NCI-H187 treated with DMSO at 0.1 percent for 48 hours (cell line): ENCODE measurements at places on chromosomes 13 and 19.

- no peak for DNase-seq
Measured at GRCh38 chr13:48873081-48873480, 102.6 kb upstream of the FNDC3A start.

- DNase-seq: no peak
Measured at GRCh38 chr19:10343495-10343894, 4.1 kb upstream of the ICAM3 start.

- no peak for DNase-seq
Measured at GRCh38 chr13:106523576-106523975, 11.9 kb downstream of the EFNB2 start.

- no peak for DNase-seq
Measured at GRCh38 chr19:35742121-35742724, at the start of gene IGFLR1. TSS of gene IGFLR1 (minus strand) at chr19:35742452. CDS start at chr19:35741180, 1,272 bp downstream.

GRCh38 chr13:36432106-36432544 lies at the start of gene CCNA1:
TSS of gene CCNA1 (plus strand) at chr13:36432495. CDS start at chr13:36433057, 562 bp downstream.
- no peak for DNase-seq

GRCh38 chr19:43395561-43395960 lies 19.1 kb upstream of the TEX101 start:
- DNase-seq: no peak

GRCh38 chr19:15123900-15124299 lies 16.7 kb downstream of the SYDE1 start:
- DNase-seq: no peak

DNA sequence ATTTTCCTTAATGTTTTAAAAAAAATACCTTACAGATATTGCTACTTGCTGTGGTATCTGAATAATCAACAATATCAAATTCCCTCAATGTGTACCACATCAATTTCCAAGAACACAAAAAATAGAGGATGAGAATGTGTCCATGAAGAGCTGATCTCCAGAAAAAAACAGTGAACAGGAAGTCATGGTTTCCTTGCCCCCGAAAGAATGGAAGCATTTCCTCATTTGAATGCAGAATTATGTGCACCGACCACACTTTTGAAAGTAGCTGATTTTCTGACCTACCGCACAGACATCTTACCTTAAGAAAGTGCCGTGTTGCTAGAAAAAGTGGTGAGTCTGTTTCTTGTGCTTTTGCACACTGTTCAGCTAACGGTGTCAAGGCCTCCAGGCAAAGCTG lies 13.4 kb upstream of the EEF1AKMT1 start:
- DNase-seq: no peak

- DNase-seq: no peak
Measured at GRCh38 chr13:95378603-95379002, 77.4 kb upstream of the ABCC4 start.

DNA sequence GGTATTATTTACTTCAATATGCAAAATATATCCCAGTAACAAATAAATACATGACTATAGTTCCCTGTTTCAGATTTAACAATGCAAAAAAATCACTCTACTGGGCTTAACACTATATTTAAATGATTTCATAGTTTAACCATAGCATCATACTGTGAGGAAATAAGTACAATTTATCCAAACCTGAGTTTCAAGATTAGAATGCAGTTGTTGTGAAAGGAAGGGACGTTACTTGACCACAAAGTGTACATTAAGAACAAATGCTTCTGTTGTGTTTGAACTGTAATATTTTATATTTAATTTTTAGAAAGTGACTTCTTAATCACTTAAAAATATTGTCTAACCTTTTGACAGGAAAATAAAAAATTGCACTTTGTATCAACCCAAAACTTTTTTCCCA lies 1747.9 kb upstream of the SPRY2 start:
- no peak for DNase-seq

- DNase-seq: no peak
Measured at GRCh38 chr19:13022111-13022858, 27.0 kb downstream of the NFIX start.

GRCh38 chr19:19463348-19464117 lies 51.8 kb downstream of the TSSK6 start:
- DNase-seq: no peak

DNA sequence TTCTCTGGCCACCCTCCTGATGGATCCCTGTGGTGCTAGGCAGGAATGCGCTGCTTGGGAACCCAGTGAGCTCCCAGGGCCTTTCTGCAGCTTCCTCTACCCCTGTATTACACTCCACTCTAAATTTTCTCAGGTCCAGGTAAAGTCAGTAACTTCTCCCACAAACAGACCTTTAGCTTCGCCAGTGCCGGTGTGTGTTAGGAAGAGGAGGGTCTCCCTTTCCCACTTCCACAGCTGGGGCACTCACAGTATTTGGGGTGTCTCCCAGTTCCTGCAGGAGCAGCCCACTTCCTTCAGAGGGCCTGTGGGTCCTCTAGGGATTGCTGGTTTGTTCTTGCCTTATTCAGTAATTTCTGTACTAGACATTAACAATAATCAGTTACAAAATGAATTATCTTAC lies 193.5 kb upstream of the PCDH17 start:
- DNase-seq: no peak

GRCh38 chr19:45554481-45554880 lies 30.1 kb downstream of the OPA3 start:
- no peak for DNase-seq

GRCh38 chr19:10450853-10451609 lies 30.7 kb downstream of the PDE4A start:
- no peak for DNase-seq

DNA sequence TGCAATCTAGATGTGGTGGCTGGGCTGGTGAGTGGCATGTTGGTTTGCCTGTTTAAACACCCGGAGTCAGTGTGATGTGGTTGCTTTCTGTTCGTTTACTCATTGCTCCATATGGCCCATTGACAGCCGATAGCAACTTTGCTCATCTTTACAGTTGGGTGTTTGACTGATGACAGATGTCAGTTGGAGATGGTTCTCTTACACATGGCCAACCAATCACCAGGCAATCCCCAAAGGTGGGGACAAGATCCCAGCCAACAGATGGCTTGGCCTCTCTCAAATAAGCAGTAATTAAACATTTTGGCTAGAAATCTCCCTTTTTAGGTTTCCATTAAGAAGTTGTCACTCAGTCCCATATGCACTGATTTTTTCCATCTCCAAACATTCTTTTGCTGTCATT lies 497.1 kb upstream of the ARGLU1 start:
- DNase-seq: no peak

- DNase-seq: no peak
Measured at GRCh38 chr13:50068508-50068907, 53.3 kb downstream of the KCNRG start.

- no peak for DNase-seq
Measured at GRCh38 chr13:88937384-88937783, 1266.2 kb downstream of the SLITRK5 start.

DNA sequence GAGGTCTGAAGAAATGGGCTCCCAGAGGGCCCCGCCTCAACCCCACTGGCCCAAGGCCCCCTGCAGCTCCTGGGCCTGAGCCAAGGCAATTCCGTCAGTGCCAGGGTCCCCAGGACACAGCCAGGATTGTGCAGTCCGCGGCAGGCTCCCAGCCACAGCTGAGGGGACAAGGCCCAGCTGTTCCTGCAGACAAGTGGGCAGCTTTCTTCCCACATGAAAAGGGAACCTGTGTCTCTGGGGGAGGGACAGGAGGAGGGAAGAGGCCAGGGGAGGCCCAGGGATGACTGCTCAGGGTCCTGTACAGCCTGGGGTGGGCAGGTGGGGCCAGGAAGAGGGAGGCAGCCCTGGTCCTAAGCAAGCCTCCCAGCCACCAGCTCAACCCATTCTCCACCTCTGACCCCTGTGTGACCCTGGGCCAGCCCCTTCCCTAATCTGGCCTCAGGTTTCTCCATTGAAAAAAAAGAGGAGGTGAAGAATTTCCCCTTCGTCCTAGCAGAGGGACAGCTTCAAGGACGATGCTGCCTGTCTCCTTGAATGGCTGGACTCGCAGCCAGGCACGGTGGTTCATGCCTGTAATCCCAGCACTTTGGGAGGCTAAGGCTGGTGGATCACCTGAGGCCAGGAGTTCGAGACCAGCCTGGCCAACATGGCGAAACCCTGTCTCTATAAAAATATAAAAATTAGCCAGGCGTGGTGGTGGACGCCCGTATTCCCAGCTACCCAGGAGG lies 20.5 kb upstream of the VSTM2B start:
- DNase-seq: no peak

DNA sequence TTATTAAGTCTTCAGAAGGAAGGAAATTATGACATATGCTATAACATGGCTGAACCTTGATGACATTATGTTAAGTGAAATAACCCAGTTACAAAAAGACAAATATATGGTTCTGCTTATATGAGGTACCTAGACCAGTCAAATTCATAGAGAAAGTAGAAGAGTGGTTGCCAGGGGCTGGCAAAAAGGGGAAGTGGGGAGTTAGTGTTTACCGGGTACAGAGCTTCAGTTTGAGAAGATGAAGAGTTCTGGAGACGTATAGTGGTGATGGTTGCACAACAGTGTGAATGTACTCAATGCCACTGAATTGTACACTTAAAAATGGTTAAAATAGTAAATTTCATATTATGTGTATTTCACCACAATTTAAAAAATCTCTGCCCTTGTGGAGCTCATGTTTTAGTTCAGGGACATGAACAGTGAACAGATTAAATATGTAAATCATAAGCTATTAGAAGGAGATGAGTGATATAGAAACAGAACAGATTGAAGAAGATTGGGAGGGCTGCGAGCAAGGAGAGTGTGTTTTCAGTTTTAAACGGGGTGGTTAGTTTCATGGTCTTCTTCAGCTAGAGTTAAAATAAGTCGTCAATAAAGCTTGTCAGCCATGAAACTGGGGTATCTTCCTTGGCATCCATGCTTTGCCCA lies 355.2 kb downstream of the KCNRG start:
- DNase-seq: no peak
